ENCODE measurements at places on chromosomes 6 and 20.

- peak; percentile 22 for DNase-seq
These were observed 43.4 kb downstream of the RALY start for GRCh38 chr20:34037121-34037520.

- DNase-seq: no peak
These were observed 275.9 kb downstream of the RNF144B start for GRCh38 chr6:18663011-18663410.

DNA sequence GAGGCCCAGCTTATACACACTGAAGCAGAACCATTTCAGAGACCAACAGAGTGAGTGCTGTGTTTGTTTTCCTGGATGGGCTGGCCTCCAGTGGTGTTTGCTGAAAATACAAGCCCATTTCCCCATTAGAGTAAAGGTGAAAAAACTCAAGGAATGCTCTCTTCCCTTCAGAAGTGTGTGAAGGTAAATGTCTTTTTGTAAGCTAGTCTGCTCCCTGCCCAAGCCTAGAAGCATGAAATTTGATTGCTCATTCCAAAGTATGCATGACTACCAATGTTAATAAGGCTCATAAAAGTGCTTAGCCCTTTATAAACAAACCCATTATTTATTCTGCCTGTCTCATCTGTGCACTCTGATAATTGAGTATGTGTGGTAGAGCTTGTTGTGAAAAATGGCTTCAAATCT is 59.1 kb downstream of the ADGRF1 start:
- no peak for DNase-seq

DNA sequence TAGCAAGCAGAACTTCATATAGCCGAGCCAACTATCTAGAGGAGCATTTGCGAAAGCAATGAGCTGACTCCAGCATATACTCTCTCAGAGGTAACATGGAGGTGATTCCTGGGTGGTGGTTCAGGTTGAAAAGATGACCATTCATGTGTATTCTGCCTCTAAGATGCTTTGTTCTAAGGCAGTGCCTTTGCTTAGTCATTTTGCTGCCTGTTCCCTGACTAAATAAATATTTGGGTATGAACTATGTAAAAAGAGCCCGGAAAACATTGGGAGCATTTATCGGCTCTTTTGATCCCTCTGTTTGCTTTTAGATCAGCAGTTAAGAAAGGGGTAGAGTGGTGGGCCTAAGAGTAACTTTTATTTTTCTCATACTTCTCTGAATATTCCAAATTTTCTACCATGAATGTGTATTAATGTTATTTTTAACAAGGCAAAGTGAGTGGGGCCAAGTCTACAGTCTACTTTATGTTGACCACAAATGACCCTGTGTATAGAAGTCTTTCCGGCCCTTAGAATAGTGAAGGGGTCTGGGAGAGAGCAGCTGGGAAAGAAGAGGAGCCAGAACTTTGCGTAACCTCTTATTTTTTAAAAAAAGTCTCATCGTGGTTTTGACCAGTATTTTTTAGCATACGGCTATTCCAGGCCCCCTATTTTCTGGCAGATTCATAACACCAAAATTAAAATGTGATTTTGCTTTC is 206.5 kb upstream of the EYA4 start:
- no peak for DNase-seq

- no peak for DNase-seq
These were observed 92.8 kb upstream of the RNF217 start for GRCh38 chr6:124869416-124869815.

GRCh38 chr20:62825333-62825985 is 8.6 kb downstream of the COL9A3 start:
- DNase-seq: no peak

Measured in activated T-helper 1 cell treated with anti-CD3 and anti-CD28 coated beads, Interleukin-2, amount 50 U/mL, for 16 hours (primary cell).